ENCODE measurements at places on chromosomes 4 and X.

DNA sequence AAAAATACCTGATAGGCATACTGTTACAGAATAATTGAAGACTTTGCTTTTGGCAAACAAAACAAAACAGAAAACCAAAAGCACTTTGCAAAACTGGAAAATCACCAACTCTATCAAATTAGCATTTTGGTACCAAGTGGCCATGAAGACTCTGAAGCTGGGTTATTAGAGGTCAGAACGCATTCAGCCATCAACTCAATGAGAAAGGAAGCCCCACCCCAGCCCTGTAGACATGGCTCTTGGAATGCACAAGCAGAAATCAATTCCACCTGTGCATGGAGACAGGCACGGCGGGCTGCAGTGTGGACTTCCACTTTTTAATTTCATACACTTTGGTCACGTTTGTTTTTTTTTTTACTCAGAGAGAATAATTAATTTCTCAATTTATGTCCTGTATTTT, 93.6 kb upstream of the DHX15 start:
- DNase-seq: no peak

DNA sequence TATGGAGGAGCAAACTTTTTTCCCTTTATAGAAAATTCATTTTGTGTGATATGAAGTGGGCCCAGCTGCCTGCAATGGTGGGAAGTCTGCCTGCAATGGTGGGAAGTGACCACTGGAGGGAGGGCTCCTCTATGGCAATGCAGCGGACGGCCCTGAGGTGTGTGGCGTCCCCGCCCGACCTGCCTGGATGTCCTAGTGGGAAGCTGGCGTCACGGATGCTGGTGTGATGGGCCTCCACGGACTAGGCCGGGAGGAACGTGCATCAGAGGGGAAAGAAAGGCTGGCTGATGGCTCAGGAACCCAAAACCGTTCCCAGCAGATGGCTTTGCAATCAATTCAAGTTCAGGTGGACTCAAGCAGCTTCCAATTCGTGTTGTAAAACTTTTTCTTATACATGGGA, 177.9 kb downstream of the AFAP1 start:
- no peak for DNase-seq

- DNase-seq: no peak
Measured at GRCh38 chrX:41956027-41956426, 32.7 kb upstream of the CASK start.

DNA sequence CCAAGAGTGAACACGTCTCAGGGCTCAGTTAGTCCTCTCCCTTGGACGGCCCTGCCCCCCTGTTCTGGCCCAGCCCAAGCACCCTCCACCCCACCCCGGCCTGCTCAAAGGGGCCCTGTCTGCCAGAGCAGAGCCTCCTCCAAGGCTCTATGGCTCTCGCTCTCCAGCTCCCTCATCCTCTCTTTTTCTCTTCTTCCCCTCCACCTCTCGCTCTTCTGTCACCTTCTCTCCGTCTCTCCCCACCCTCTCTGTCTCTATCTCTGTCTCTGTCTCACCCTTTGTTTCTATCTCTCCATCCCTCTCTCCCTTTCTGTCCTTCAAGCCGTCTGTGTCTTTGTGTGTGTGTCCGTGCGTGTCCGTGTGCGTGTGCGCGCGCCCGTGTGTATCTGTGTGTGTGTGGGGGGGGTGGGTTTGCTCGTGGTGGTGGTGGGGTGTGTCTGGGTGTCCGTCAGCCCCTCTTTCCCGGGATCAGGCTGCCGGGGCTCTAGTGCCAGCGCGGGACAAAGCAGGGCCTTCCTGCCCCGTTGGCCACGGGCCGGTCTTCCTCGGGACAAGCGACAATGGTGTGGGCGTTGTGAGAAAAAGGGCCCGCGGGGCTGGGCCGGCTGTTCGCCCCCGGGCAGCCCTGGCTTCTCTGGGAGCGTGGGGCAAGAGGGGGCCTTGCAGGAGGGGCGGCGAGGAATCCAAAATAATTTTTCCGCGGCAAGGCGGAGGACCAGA, 8.7 kb downstream of the FRG2 start:
- DNase-seq: no peak

DNA sequence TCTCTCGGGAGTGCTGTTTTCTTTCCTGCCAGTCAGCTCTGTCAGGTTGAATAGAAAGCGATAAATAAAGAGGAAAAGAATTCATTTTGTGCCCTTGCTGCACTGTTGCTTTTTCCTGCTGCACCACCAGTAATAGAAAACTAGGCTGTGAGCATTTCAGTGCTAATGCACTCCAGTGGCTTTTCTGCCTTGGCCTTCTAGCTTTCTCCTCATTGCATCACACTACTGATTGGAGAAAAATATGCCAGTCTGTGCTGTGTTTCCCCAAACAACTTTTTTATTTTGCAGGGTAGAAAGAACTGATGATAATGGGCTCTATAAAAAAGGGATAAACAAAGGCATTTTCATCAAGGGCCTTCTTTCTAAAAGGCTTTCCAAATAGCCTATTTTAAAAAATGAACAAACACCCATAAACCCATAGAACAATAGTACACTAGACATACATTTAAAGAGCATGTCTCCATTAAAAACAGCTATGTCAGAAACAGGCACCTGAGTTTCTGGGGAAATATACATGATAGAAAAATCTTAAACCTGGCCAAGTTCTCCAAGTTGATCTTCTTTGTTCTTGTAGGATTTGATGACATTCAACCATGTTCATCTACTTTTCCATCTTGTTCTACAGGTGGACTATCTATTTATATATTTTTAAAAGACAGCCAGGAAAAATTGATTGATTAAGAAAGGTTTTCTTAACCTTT, 86.3 kb downstream of the GPRIN3 start:
- no peak for DNase-seq

DNA sequence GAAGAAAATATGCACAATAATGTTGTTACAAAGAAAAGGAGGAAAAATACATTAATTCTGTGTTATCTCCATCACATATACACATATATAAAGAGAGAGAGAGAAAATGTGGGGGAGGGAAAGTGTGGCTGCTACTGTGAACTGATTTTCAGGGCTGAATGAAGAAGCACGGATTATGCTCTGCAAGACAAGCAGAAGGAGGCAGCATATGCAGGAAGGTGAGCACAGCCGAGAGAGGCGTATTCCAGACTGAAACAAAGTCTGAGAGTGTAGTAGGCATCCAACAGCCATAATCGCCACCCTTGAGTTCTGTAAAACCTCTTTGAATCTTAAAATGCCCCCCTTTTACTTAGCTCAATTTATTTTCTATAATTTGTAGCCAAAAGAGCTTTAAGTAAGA, 1081.8 kb upstream of the GRID2 start:
- no peak for DNase-seq

DNA sequence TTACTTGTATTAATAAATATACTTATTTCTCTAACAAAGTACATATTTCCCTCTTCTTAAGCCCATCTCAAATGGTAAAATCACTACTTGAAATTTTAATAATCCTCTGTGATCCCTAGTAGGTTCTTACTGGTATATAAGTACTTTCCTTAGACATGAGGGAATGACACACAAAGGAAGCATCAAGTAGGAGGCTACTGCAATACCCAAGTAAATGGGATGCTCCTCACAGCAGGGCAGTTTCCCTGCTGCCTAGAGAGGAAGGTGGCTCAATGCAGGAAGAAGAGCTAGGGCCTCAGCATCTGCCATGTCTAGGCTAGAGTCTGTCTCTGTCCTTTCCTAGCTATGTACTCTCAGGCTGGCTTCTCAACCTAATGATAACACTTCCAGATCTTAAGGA, 122.1 kb upstream of the DIPK2B start:
- no peak for DNase-seq

- DNase-seq: no peak
Measured at GRCh38 chr4:40065010-40065409, 8.4 kb downstream of the N4BP2 start.

DNA sequence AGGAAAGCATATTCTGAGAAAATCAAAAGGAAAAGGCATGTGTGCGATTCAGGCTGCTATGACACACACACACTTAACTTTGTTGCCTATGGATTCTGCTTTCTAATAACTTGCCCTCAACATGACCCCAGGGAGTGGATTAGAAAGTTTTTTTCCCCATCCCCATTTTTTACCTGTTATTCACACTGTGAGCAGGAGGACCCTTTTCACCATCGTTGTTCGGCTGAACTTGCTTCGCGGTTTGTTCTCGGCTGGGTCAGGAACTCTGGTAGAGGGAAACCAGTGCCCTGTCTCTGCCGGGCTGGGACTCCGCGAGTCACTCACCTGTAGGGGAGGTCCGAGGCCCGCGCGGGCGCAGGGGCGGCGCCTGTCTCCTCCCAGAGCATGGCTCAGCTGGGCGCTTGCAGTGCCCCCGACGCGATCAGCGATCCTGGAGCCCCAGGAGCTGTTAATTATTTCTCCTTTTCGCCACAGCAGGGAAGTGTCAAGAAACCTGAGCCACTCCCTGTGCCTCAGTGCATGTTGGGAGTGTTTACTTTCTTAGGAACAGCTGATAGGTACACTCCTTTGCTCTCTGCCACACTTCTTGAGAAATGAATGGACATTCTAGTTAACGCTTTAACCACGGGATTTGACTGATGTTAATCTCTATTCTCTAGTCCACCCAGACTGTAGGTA, at the start of gene RASSF6:
Gene RASSF6, minus strand, starts transcription at position 322 of the 678 bp plus-strand sequence. CDS start 8,641 bp downstream, outside the sequence.
- no peak for DNase-seq

GRCh38 chr4:119536572-119537528, 91.8 kb downstream of the PDE5A start:
- DNase-seq: no peak

DNA sequence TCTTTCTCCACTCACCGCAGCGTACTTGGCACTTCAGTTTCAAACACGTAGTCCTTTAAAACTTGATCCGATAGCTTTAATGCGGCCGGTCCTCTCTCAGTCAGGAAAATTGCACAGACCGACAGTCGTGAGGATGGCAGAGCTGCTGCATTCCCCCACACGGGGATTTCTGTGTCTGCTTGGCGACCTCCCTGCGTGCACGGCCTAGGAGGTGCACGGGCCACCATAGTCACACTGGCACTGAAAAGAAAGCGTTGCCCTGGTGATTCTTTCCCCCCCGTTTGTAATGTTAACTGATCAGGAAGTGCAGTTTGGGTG, 10.3 kb downstream of the AKAP17A start:
- DNase-seq: no peak

DNA sequence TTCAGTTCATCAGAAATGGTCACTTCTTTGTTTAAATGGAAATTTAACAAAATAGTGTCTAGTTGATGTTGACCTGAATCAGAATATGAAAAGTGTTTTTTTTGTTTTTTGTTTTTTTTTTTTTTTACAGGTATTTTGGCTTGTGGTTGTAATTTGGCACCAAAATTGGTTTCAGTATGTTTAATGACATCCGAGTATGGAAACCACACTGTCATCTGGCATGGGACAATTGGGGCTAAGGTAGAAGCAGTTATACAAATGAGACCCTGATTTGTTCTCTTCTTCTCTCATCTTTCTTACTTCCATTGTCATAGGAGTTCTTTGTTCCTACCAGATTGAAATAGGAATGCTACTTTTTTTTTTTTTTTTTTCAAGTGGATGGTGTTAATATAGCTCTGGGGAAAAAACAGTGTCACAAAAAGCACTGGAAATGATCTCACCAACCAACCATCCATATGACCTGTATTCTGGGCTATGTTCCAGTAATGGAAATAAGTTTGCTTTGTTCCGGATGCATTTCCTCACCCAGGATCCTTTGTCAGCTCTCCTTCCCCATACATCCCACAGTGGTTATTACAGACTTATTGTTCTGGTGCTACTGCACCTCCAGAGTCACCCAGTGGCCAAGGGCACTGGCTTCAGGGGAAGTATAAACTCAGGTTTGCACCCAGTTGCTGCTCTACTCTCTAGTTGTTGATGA, 95.8 kb downstream of the ATXN3L start:
- DNase-seq: no peak

Data from thymus (tissue), 14 donors.